ENCODE measurements at places on chromosomes 13 and 19. TPM values are rescaled to one million over a fixed set of nuclear protein-coding genes. Genes with fewer than 3 reads are reported as not detected.

DNA sequence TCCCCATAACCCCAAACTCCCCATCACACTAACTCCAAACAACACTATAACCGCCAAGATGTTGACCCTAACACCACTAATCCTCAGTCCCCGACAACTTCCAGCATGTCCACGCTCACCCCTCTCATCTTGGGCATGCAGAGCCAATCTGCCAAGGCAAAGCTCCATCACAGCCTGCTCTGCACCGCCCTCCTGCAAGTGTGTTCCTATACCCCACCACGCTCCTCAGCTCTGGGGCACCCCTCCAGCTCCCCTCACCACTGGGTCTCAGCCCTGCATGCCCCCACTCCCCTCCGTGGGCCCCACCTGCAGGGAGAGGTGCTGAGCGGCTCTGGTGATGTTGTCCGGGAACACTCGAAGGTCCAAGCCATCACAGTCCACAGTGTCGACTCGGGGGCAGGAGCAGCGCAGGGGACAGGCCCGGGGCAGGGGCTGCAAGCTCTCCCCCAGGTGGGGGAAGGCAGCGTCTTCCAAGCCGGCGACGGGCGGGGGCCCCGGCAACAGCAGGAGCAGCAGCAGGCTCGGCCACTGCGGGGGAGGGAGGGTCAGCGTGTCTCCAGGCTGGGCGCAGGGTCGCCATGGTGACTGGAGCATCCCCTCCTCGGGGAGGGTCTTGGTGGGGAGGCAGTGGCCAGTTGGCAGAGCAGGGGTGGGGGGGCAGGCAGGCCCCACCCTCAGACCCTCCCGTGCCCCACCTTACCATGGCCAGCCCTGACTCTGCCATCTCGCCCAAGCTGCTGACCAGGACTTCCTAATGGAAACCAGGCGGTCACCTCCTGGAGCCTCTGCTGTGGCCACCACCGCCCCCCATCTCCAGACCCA lies 527 bp downstream of the PODNL1 start:
- no peak for DNase-seq

DNA sequence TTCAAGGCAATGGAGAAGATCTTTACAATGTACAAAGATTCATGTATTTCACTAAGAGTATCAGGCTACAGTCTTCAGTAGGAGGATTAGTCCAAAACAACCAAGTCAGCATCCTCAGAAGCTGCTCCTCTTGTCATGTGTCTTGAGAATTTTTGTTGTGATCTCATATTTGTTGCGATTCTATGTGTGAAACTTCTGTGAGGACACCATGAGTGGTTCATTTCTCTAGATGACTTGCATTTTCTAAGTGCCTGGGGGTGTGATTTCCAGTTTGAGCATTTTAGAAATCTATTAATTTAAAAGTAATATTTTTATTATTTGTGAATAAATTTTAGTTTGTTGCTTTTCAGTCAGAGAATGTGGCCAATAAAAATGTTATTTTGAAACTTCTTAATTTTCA lies 94.5 kb downstream of the RAP2A start:
- no peak for DNase-seq

ZNF561 gene
- 57.9 TPM for total RNA-seq

ZNF610 gene
- 2.1 TPM for total RNA-seq

DNA sequence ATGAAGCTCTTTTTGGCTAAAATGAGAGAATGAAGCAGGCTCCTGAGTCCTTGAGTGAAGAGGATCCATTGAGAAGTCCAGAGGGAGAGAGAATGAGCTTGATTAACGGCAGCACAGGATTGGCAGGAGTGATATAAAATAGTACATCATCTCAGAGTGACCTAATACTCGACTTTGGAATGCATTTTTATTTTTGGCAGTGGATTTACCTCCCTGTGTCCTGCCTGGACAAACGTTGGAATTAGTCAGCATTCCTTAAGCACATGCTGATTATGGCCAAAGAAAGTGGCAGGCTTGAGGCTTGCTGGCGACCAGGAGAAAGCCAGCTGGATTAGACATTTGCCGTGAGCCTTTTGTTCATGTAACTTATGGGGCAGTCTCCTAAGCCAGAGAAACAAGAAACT lies 22.9 kb downstream of the LRCH1 start:
- peak; percentile 63 for DNase-seq

GRCh38 chr13:43953370-43953769 lies 73.7 kb downstream of the LACC1 start:
- no peak for DNase-seq

GRCh38 chr19:43408043-43408442 lies 6.6 kb upstream of the TEX101 start:
- no peak for DNase-seq

- no peak for DNase-seq
These were observed 26.9 kb upstream of the ZNF83 start for GRCh38 chr19:52665027-52665426.

GRCh38 chr19:29678484-29679106 lies 13.3 kb downstream of the PLEKHF1 start:
- DNase-seq: peak; percentile 54

- no peak for DNase-seq
These were observed 92.4 kb downstream of the KL start for GRCh38 chr13:33108620-33109019.

DNA sequence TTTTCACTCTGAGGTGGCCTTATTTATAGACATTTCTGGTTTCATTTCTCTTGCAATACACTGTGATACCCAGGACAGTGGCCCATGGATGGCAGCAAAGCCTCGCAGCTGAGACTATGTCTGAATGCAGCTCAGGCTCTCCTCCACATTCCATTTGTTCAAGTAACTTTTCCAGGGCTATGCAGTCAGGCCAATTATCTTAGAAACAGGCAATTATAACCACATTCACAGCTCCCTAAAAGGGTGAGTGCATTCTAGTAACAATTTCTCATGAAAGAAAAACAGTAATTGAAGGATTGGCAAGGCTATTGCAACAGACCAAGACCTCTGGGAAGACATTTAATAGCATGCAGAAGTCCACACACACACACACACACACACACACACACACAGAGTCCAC lies 264.0 kb downstream of the TBC1D4 start:
- DNase-seq: no peak

OR7G1 gene
- total RNA-seq: not detected

ARRDC5 gene
- total RNA-seq: 0.29 TPM

- DNase-seq: no peak
These were observed 14.2 kb downstream of the FBXO46 start for GRCh38 chr19:45716359-45717130.

DNA sequence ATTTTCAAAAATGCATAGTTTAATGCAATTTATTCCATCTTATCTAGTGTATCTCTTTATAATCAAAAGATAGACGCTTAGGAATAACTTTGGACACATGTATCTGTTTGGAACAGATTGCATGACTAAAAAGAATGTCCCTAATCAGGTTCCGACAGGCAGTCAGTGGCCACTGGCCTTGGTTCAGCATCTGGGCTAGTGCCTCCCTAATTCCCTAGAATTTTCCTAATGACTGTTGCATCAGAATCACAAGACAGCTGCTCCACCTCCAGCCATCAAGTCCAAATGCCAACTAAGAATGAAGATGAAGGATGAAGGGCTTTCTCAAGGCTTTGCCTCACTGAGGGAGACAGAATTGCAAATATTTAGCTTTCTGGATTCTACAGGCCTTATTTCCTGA lies 173.8 kb downstream of the EFNB2 start:
- DNase-seq: no peak

DNA sequence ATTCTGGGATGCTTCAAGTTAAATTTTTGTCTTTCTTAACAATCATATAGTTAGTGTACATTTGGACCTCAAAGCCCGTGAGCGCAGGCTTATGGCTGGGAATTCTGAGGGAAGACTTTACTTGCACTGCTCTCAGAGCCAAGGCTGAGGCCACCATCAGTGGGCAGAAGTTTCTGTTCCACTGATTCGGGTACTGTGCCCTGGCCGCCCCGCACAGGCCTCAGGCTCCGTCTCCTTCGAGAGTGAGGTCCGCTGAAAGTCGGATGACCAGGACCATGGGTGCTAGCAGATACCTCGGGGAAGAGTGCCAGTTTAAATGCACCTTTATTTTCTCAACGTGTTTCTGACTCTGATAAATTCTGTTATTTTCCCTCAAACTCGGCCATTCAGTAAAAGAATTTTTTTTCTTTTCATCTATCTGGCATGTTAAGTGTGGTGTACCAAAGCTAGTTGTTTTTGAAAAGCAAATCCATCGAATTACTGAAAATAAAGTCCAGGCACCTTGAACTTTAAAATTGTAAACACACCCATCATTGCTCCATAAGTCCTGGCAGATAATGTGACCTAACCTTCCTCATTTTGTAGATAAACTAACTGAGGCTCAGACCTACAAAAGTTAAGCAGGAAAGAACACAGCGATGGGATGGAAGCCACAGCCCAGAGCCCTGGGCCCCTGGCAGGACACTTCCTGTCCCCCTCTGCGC lies 126.7 kb downstream of the SOX1 start:
- no peak for DNase-seq

- DNase-seq: peak; percentile 79
These were observed 3.5 kb downstream of the KLF2 start for GRCh38 chr19:16327911-16328823.

- no peak for DNase-seq
These were observed 177.1 kb downstream of the RGCC start for GRCh38 chr13:41634407-41634806.

DNA sequence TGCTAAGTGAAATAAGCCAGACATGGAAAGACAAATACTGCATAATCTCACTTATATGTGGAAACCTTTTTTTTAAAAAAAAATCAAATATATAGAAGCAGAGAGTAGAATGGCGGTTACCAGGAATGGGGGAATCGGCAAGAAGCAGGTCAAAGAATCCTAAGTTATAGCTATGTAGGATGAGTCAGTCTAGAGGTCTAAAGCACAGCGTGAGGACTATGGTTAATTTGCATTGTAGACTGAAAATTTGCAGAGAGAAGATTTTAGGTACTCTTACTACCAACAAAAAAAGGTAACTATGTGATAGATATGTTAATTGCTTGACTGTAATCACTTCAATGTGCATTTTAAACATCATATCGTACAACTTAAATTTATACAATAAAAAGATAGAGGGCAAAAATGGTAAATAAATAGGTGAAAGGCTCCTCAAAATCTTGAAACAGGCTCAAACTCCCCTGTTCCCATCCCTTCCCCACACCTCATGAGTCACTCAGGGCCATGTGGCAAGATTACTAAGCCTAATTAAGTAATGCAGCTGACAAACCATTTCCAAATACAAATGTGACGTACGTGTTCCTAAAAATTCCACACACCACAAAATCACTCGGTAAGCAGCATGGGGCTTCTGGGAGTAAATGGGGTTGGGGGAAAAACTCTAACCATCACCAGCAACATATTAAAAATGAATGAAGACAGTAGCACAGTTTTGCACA lies 159.0 kb downstream of the USP12 start:
- no peak for DNase-seq

DNA sequence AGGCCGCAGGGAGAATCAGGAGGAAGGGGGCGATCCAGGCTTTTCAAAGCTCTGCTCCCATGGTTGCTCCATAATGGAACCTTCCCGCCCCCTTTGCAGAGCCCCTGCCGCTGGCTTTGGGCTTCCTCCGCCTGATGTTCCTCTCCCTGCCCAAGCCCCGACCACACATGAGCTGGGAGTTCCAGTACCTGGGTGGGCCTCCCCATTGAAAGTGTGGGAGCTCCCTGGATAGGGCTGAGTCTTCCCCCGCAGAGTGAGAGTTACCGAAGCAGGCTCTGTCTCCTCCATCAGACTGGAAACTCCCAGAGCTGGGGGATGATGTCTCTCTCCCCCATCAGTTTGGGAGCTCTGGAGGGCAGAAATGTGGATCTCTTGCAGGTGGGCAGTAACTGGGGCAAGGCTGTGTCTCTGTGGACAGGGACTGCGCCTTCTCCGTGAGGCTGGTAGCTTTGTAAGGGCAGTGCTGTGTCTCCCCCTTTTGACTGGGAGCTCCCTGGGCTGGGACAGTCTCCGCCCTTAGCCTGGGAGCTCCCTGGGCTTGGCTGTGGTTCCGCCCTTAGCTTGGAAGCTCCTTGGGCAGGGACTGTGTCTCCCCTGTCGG lies 722 bp downstream of the DCAF15 start:
- DNase-seq: no peak

GRCh38 chr19:4338441-4339355 lies at the start of gene STAP2:
STAP2 (minus strand) TSS chr19:4338827; CDS start chr19:4338753, 74 bp downstream.
- peak; percentile 45 for DNase-seq

GRCh38 chr19:50992666-50993035 lies 8.8 kb downstream of the KLK8 start:
- DNase-seq: no peak

ZBTB32 gene
- not detected for total RNA-seq

GRCh38 chr19:15614507-15615379 lies at the start of gene CYP4F8:
CYP4F8 (plus strand) TSS chr19:15615218; CDS start chr19:15615617, 399 bp downstream.
- DNase-seq: no peak

DNA sequence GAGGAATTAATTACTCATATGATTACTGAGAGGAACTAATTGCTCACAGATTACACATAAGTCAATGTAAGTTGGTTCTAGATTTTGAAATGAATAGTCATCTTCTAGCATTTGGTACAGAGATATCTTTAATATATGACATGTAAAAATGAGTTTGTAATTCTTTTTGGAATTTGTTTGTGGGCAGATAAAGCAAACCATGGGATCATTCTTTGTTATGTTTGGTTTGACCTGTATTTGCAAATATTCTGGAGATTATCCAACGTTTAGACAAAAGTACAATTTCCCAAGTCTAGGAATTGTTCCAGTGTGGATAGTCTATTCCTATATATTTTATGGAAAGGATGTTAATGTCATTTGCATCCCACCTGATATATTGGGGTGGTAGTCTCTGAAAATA lies 309.6 kb upstream of the EDNRB start:
- DNase-seq: no peak

Measured in adrenal gland (tissue), 19 donors.